ENCODE measurements at places on chromosomes 2 and 18. TPM values are rescaled to one million over a fixed set of nuclear protein-coding genes. Genes with fewer than 3 reads are reported as not detected.

DNA sequence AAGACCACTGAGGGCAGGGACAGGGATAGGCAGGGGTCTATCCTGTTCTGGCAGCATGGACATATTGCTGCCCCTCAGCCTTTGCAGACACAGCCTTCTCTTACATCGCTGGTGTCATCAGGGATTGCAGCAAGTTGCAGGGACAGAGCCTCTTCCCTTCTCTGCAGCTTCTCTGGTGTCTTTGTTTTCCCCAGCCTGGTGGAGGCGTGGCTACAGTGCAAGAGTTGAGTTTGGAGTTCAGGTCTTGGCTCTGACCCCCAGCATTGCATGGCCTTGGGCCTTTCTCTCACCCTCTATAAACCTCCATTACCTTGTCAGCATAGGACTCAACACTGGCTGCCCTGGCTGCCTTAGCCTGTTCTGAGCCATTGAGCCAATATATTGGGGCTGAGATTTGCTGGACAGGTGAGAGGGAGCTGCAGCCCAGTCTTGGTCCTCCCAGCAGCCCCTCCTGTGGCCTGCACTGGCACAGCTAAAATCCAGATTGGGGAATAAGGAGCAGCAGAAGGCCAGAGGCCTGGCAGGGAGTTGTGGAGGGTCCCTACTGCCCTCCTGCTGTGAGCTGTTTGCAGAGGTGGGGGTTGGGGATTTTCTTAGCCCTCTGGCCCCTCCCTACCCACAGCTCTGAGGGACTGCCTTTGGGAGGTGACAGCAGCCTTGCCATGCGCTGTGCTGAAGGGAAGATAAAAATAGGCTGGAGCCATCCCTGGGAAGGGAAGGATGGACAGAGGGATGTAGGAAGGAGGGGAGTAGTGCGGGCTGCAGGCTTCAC lies 22.8 kb downstream of the EHD3 start:
- no peak for DNase-seq

DNA sequence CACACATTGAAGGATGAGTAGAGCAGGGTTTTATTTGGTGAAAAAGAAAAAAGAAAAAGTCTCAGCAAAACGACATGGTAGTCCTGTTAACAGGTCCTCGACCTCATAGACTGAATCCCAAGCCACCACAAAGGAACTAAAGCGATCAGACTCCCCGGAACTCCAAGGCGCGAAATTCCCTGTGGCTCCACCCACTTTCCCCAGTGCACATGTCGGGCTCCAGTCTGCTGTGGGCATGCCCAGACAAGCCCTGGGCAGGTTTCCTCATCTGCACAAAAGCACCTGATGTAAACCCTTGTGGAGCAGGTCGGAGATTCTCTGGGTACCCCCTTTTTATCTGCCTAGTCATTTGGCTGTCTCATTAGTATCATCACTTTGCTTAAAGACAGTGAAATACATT lies 170.7 kb upstream of the FSIP2 start:
- DNase-seq = no peak

GRCh38 chr2:69741229-69741574 lies 732 bp upstream of the ANXA4 start:
- no peak for DNase-seq

DNA sequence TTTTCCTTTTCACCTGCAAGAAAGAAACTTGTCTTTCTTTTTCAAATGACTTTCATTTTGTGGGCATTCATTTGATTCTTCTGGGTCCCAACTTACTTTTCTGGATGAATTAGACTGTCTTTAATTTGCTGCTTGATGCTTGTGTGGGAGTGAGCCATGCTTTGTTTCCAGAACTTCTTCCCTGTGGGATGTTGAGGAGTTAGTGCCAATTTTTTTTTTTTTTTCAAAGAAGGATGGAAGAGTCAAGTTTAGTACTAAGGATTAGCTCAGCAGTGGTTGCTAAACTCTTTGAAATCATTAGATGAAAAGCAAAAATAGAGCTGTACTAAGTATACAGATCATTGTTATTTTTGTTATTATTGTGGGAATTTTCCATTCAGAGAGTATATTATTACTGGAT lies 17.2 kb upstream of the KCTD1 start:
- no peak for DNase-seq

DNA sequence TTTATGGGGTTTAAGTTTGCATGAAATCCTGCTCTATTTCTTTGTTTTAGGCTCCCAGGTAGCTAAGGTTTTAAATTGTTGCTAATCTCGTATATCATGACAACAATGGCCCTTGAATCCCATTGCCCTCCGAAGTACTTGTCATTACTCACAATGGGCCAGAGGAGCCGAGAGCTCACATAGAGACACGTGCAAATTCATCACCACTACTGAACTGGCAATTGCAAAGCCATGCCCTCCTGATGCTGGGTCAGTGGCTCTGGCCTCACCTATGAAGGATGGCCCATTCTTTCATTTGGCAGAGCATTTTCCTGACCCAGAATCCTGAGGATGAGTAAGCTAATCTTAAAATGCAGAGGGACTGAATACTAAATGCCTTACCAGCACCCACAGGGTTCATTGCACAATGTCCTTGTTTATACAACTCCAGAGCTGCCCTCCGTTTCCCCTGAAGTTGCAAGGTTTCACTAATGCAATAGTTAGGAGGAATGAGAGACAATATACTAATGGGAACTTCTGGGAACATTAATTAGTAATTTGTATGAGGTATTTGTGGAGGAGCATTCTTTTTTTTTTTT lies 71.6 kb upstream of the GAREM1 start:
- DNase-seq = no peak

- no peak for DNase-seq
Measured at GRCh38 chr2:158904627-158905177, 63.7 kb upstream of the TANC1 start.

GRCh38 chr2:204436230-204436629 lies 109.0 kb upstream of the PARD3B start:
- no peak for DNase-seq

DNA sequence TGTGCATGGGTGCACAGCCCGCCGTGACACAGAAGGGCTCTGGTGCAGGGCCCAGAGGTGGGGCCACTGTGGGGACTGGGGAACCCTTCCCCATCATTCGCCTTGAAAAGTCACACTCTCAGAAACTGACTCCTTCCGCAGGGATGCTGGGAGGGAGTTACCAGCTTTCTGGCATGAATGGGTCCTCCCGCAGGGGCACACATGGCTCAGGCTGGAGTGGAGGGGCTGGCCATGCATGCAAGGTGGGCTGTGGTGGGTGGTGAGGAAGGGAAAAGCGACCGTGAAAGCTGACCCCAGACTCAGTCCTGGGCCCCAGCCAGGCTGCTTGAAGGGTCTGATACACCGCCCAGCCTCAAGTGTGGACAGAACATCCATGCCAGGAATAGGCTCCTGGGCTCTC lies 201.1 kb downstream of the TNS1 start:
- no peak for DNase-seq

- DNase-seq = no peak
Measured at GRCh38 chr2:88669482-88670214, 21.8 kb upstream of the RPIA start.

- no peak for DNase-seq
Measured at GRCh38 chr2:107932979-107933378, 53.3 kb upstream of the SLC5A7 start.

- DNase-seq = no peak
Measured at GRCh38 chr2:47087051-47087450, 68.1 kb downstream of the STPG4 start.

DNA sequence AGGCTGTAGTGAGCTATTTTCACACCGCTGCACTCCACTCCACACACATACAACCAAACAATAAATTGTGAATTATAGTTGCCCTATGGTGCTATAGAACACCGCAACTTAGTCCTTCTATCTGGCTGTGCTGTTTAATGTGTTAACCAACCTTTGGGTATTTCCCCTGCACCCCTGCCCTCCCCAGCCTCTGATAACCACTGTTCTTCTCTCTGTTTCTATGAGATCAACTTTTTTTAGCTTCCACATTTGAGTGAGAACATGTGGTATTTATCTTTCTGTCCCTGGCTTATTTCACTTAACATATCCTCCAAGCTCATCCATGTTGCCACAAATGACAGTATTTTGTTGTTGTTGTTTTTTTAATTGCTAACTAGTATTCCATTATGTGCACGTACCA lies 32.5 kb downstream of the TET3 start:
- DNase-seq = no peak

DNA sequence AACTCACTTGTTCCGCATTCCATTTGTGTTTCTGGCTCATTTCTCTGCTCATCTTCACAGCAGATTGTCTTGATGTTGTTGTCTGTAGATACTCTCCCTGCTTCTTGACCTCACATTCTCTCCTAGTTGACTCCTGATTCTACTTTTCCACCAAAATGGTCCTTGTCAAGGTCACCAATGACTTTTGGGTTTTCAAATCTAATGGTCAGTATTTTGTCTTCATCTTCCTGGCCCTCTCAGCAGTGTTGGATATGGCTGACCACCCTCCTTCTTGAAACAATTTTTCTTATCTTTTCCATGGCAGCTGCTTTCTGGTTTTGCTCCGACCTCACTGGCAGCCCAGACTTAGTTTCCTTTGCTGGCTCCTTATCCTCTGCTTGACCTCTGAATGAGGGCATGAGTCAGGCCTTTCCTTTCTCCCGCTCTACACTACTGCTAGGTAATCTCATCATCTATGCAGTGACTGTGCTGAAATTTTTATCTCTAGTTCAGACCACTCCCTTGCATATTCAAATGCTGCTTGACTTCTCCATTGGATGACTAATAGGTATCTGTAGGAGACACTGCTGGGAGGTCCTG lies 386.6 kb upstream of the SPRED2 start:
- no peak for DNase-seq

GRCh38 chr2:163717993-163718680 lies 17.7 kb downstream of the FIGN start:
- DNase-seq = no peak

DNA sequence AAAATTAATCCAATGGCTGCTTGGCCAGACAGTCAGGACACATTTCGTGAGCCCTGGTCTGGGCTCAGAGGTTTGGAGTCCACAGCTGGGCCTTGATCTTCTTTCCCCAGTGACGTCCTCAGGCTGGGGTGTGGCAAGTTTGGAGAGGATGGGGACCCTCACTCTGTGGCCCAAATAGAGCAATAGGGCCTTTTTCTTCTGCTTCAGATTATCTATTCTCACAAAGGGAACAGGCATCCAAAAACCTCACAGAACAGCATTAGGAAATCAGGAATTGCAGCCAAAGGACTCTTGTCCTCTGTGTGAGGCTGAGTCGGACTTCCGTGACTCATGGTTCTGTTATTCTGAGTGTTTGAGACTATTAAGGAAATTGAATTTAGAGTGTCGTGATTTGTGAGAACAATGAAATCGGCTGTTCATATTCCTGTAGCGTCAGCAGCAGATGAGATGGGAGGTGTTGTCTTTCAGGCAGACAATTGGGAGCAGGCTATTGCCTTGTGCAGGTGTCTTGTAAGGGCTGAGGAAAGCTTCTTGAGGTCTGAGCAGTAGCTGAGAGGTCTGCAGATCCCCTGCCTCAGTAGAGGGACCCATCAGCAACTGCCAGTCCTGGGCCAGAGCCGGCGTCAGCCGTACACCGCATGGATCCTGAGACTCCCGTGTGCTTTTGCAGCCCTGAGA lies 113.8 kb downstream of the SH3RF3 start:
- no peak for DNase-seq

DNA sequence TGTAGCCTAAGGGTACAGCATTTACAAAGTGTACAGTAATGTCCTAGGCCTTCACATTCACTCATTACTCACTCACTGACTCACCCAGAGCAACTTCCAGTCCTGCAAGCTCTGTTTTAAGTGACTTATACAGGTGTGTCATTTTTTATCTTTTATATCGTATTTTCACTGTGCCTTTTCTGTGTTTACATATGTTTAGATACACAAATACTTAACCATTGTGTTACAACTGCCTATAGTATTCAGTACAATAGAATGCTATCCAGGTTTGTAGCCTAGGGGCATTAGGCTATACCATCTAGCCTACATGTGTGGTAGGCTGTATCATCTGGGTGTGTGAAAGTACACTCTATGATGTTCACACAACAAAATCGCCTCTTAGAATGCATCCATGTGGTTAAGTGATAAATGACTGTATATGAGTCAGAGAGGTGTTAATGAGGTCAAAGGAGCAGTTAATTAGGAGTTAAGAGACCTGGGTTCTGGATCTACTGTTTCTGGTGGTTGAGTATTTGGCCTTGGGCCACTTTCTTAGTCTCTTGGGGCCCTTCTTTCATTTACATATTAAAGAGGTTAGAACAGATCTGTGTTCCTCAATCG lies 149.1 kb downstream of the GREB1L start:
- no peak for DNase-seq

COL5A2 gene
- 1,927 TPM for total RNA-seq

NAT8 gene
- total RNA-seq = not detected

TMEM247 gene
- total RNA-seq = not detected

TRIM43 gene
- not detected for total RNA-seq

LAMA3 gene
- 2.8 TPM for total RNA-seq

DOCK10 gene
- 14.3 TPM for total RNA-seq

TEKT4 gene
- not detected for total RNA-seq
